Right lung (tissue), 10 donors: ENCODE measurements at places on chromosomes 5 and 9. TPM values are rescaled to one million over a fixed set of nuclear protein-coding genes. Genes with fewer than 3 reads are reported as not detected.

ADAMTS13 gene
- polyA plus RNA-seq, result 6.7 TPM

IL4 gene
- polyA plus RNA-seq, result not detected

TTC39B gene
- 12.0 TPM for polyA plus RNA-seq

HAVCR1 gene
- polyA plus RNA-seq, result 1.5 TPM

AFAP1L1 gene
- 40.9 TPM for polyA plus RNA-seq

HAUS6 gene
- polyA plus RNA-seq, result 19.5 TPM

PPP3R2 gene
- polyA plus RNA-seq, result not detected

DNA sequence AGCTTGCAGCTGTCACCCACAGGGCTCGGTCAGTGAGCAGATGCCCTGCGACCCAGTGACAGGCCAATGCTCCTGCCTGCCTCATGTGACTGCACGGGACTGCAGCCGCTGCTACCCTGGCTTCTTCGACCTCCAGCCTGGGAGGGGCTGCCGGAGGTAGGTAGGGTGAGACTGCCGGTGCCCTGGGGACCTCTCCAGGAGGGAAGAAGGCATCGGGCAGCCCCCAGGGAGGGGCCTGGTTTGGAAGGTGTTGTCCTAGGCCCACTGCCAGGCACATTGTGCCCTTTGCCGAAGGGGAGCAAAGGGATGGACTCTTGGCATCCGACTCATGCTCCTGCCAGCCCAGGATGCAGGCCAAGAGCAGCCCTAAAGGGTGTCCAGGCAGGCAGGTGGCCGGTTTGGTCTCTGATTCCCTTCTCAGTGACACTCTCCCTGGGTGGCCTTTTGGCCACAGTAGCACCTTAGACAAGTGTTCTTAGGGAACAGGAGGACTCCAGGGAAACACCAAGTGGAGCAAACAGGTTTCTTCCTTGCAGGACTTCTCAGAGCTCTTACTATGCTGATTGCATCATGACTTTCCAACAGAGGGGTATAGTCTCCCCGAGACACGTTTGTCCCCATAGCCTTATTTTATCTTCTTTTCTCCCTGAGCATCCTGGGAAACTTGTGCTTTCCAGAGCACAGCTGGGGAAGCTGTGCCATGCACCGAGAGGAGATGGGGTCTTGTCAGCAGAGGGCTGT lies 28.1 kb upstream of the AIF1L start:
- DNase-seq, result no peak

GRCh38 chr9:9919174-9919775 lies 693.5 kb downstream of the PTPRD start:
- no peak for DNase-seq

DNA sequence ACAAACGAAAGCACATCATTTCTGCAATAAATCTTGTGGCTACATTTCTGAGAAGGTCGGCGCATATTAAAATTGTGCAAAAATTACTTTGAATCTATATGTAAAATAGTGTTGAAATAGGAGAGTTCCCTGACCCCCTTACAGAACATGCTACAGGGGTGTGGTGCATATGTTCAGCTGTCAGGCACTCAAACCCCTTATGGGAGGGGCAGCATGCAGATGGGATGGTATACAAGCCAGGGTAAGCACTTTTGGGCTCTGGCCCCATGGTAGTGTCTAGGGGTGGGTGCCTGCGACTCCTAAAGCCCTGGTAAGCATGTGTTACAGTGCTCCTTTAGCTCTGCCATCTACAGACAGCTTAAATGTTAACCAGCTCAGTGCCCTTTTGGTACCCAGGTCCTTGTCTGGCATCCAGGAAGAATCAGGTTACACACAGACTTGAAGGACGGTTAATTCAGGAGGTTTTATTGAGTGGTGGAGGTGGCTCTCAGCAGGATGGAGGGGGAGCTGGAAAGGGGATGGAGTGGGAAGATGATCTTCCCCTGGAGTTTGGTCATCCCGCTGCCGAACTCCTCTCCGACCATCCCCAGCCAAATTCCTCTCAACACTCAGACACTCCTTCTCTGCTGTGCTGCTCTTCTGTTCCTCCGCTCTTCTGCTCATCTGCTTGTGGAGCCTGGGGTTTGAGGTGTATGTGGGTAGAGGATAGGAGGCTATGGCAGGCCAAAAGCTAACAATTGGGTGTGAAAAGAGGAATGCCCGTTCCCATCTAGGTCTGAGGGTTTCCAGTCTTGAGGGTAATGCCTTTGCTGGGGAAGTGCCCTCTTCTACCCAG lies 84.6 kb upstream of the RASEF start:
- no peak for DNase-seq

DNA sequence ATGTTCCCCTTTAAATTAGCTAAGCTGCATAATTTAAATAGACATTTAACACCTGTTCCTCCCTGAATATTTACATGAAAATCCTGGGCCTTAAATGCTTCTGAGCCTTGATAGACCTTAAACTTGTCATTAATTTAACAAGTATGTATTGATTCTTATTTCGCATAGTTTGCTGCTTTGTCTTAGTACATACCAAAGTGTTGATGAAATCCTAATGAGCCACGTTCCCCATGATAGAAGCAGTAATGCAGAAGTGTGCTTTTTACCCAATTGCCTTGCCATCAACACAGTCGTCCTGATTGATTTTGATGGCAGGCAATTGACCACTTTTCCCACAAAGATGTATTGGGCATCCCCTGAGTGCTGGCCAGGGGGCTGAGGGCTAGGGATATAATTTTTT lies 213.5 kb downstream of the SGCD start:
- DNase-seq, result no peak

- no peak for DNase-seq
These were observed 45.7 kb upstream of the SLC27A6 start for GRCh38 chr5:128919542-128919941.

- DNase-seq, result peak; percentile 90
These were observed 174.6 kb downstream of the CD180 start for GRCh38 chr5:67021962-67022361.

GRCh38 chr9:92044936-92045335 lies 70.3 kb downstream of the SPTLC1 start:
- DNase-seq, result no peak

GRCh38 chr9:93252116-93252780 lies 68.3 kb downstream of the WNK2 start:
- DNase-seq, result no peak

GRCh38 chr5:142845402-142845921 lies 75.3 kb downstream of the ARHGAP26 start:
- no peak for DNase-seq

GRCh38 chr9:127611603-127611898 lies 526 bp upstream of the STXBP1 start:
- no peak for DNase-seq

DNA sequence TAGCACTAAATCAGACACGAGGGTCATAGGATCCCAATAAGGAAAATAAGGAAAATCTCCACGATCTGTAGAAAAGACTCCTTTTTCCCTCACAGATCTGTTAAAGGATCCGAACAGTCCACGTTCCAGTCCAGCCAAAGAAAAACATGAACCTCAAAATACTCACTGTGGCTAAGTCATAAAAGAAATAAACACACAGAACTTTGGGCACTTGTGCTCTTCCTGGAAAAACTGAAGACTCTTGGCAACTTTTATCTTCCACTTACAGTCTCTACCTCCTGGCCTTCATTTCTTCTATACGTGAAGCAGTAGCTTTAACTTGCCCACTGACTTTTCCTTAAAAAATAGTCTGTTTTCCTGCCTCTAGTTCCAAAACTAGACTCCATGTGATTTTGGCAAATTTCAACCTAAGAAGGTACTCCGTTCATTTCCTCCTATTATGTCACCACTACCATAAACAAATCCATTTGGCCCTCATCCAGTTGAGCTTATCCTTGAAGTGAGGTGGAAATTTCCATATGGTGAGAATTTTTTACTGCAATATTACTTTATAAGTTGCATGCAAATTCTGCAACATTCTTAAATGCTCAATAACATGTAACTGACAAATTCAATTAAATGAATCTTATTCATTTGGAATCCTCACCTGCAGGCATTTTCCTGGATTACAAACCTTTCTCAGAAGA lies 5.3 kb upstream of the LHFPL2 start:
- no peak for DNase-seq
